ENCODE measurements at places on chromosomes 3 and 15.

DNA sequence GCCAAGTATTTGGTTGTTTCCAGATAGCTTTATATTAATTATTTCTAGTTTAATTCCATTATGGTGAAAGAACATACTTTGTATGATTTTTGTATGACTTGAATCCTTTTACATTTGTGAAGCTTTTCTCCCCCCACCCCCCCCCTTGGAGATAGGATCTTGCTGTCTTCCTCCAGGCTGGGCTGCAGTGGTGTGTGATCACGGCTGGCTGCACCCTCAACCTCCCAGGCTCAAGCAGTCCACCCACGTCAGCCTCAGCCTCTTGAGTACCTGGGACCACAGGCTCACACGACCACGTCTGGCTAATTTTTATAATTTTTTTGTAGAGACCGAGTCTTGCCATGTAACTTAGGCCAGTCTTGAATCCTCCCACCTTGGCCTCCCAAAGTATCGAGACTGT lies 29.5 kb downstream of the ARL8B start:
- DNase-seq: no peak

DNA sequence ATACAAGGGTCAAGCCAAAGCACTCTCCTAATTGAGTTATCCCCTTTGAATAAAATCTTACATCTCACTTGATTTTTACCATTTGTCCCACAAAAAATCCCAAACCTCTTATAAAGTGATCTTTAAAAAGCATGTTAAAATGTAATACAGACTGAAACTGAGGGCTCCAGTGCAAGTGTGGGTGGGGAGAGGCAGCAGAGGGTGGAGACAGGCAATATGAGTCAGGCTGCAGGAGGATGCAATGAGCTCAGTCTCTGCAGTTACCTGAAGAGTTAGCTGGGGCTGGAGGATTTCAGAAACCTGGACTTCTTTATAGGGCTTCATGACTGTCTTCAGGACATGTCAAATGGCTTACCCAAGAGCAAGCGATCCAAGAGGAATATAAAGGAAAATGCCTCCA lies 14.2 kb upstream of the COLQ start:
- no peak for DNase-seq

- no peak for DNase-seq
Observed at GRCh38 chr3:128931046-128931445, 51.6 kb downstream of the ACAD9 start.

- DNase-seq: no peak
Observed at GRCh38 chr3:28935146-28935545, 345.7 kb upstream of the RBMS3 start.

- DNase-seq: no peak
Observed at GRCh38 chr3:126732281-126733060, 28.4 kb downstream of the CHCHD6 start.

DNA sequence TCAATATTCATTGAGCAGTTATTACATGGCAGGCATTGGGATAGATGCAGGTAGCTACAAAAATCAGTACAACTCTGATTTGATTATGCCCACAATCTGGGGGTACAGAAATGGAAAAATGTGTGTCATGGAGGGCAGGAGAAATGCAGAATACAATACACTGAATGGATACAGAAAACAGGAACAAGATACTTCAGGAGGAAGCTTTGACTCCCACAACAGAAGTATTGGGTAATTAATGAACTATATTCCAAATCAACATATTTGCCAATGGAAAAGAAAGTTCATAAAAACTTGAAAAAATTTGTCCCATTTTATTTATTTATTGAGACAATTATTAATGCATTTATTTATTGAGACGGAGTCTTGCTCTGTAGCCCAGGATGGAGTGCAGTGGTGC lies 207.0 kb downstream of the SUCLG2 start:
- DNase-seq: no peak

- no peak for DNase-seq
Observed at GRCh38 chr15:75143738-75144334, 57.8 kb upstream of the C15orf39 start.

GRCh38 chr3:70010346-70010745 lies 10.8 kb downstream of the SAMMSON start:
- no peak for DNase-seq

GRCh38 chr3:128217702-128218547 lies 64.6 kb downstream of the EEFSEC start:
- DNase-seq: no peak

- no peak for DNase-seq
Observed at GRCh38 chr15:88580532-88580931, 34.1 kb upstream of the DET1 start.

DNA sequence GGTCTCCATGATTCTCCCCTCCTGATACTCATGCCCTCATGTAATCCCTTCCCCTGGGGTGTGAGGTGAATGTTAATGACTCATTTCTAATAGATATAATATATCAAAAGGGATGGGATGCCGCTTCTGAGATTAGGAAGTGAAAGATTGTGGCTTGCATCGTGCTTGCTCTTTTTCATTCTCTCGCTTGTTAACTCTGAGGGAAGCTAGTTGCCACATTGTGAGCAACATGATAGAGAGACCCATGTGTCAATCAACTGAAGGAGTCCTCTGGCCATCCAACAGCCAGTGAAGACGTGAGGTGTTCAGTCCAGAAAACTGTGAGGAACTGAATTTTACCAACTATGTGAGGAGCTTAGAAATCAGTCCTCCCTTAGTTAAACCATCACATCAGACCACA lies 28.9 kb upstream of the DRD3 start:
- no peak for DNase-seq

- DNase-seq: no peak
Observed at GRCh38 chr15:88625943-88626741, 5.0 kb downstream of the AEN start.

DNA sequence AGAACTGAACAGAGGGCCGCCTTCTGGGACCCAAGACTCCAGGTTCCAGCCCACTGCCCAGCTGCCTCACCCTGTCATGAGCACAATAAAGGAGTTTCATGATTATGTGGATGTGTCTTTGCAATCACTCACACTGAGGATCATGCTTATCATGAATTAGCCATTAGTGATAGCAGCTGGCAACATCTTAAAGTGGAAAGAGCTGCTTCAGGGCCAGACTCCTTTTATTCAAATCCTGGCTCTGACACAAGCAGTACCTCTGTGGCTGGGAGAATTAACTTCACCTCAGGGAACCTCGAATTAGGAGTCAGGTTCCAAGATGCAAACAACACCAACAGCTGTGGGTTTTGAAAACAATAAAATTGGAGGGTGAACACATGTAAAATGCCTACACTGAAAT lies 6.6 kb upstream of the SCAP start:
- DNase-seq: no peak

DNA sequence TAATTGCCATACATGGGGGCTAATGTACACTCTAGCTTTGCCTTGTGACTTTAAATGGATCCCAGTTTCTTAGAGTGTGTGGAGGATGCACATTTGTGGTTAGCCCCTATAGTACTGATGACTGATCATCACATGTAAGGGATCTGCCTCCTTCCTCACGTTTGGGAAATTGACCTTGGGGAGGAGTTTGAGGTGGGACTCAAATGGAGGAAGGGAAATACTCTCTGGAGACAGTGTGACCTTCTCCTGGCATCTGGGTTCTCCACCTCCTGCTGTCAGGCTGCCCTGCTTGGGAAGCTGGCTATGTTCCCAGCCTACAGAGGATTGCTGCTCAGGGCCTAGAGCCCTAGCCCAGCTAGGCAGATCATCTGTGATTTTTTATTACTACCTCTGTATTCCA lies 48.7 kb downstream of the PPM1L start:
- no peak for DNase-seq

DNA sequence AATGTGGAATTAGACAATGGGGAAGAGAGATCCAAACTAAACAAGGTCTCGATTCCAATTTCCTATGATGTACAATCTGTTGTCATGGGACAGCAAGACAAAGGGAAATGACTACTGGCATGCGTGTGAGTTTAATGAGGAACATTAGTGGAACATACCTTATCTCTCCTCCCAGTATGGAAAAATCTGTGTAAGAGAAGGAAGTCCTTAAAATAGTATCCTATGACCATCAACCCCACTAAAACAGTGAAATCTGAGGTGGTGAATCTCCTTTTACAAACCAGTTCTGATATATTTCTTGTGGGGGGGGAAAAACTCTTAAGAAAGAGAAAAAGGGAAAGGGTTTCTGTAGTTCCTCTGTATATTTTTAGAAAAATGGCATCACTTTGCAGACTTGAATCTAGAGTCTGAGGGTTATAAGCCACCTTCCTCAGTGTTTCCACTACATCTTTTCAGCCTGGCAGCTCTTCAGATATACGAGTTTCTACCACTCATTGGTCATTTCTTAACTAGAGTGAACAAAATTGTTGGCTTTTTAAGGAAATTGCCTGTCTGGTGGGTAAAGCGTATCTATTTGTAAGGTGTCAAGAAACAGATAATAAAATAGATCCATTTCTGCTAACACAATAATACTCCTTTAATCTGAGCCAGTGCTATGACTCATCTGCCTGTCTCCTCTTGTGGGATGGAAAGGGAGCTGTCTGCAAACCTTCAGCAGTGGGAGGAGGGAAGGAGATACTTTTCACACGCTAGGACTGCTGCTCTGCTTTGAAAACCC lies 3.0 kb upstream of the TNFAIP8L3 start:
- DNase-seq: no peak

DNA sequence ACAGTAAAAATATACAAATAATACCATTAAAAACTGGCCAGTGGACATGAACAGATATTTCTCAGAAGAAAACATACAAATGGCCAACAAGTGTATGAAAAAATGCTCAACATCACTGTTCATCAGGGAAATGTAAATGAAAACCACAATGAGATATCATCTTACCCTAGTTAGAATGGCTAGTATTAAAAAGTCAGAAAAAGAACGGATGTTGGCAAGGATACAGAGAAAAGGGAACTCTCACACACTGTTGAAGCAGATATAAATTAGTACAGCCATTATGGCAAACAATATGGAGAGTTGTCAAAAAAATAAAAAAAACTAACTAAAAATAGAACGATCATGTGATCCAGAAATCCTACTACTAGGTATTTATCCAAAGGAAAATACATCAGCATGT lies 222.7 kb upstream of the NAALADL2 start:
- DNase-seq: no peak

DNA sequence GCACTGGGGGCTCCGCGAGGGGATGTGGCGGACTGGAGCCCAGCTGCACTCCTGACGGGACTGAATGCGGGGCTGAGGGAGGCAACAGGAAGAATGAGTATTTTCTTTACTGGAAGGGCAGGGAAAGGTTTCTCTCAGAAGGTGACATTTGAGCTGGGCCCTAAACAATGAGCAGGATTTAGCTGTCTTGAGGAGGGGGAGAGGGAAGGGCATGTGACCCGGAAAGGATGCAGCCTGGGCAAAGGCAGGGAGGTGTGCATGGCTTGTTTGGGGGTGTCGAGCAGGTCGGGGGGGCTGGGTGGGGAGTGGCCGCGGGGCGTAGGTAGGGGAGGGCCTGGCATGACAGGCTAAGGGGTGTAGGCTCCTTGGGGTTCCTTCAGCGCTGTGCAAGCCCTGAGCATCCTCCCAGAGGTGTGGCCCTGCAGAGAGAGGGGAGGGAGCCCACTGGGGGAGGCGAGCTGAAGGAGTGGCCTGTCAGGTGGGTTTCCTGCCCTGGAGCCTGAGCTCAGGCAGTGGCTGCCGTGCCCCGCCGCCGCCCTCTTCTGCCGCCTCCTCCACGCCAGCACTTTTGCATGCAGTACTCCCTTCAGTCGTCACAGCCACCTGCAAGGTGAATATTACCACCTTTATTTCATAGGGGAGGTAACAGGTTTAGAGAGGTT lies 17.2 kb upstream of the ANKDD1A start:
- DNase-seq: no peak

GRCh38 chr3:120203016-120203415 lies 82.0 kb downstream of the GPR156 start:
- DNase-seq: peak; percentile 92

GRCh38 chr3:52126036-52126435 lies 28.2 kb downstream of the POC1A start:
- no peak for DNase-seq

Measured in cerebellar nuclear complex (tissue), 1 donor.